Left colon (tissue), 2 donors: ENCODE measurements at places on chromosomes 1 and 21.

- no peak for DNase-seq
Measured at GRCh38 chr1:30174499-30174898, 548.9 kb downstream of the MATN1 start.

- no peak for DNase-seq
Measured at GRCh38 chr1:25815208-25816111, 4.3 kb upstream of the MTFR1L start.

DNA sequence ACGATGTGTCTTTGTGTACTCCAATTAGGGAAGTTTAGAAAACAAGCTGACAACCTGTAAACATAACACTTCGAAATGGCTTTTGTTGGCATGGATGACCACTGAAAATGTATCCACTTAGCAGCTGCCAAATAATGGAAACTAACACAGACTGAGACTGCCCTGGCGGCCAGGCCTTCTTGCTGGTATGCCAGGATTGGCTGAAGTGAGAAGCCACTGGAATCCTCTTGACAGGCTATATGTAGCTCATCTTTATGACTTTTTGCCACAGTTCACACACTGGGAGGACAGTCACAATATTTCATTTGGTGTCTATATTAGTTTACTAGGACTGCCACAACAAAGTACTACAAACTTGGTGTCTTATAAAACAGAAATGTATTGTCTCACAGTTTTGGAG is 12.9 kb upstream of the CTBS start:
- no peak for DNase-seq

DNA sequence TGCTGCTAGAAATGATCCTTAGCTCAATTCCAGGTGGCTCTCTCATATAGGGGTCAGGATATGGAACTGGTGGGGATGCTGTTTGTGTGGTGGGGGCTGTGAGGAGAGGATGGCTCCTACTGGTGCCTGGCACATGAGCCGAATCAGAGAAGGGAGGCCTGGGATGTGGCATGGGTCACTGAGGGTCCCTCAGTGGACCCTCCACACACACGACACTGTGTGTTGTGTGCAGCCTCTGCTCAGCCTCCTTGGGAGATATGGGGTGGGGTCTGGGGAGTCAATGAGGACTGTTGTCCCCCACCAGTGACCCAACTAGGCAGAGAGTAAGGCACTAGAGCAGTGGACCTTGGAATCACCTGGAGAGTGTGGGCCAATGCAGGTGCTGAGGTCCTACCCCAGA is 3.2 kb upstream of the LRRN2 start:
- no peak for DNase-seq

DNA sequence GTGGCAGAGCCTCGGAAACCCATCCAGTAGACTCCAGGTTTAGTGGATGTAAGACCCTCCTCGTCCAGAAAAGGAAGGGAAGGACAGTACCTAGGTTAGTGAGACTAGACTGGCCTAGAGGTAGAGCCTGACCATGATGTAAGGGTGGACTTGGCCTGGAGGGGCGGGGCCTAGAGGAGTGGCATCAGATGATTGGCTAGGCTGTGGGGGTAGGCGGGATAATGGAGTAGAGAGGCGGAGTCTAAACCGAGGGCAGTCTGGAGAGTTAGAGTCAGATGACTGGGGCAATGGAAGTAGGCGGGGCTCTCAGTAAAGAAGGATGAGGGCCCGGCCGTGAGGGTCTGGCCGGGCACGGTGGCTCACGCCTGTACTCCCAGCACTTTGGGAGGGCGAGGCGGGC is 70.1 kb downstream of the EPHB2 start:
- no peak for DNase-seq

- no peak for DNase-seq
Measured at GRCh38 chr1:239930686-239931262, 160.9 kb upstream of the FMN2 start.

DNA sequence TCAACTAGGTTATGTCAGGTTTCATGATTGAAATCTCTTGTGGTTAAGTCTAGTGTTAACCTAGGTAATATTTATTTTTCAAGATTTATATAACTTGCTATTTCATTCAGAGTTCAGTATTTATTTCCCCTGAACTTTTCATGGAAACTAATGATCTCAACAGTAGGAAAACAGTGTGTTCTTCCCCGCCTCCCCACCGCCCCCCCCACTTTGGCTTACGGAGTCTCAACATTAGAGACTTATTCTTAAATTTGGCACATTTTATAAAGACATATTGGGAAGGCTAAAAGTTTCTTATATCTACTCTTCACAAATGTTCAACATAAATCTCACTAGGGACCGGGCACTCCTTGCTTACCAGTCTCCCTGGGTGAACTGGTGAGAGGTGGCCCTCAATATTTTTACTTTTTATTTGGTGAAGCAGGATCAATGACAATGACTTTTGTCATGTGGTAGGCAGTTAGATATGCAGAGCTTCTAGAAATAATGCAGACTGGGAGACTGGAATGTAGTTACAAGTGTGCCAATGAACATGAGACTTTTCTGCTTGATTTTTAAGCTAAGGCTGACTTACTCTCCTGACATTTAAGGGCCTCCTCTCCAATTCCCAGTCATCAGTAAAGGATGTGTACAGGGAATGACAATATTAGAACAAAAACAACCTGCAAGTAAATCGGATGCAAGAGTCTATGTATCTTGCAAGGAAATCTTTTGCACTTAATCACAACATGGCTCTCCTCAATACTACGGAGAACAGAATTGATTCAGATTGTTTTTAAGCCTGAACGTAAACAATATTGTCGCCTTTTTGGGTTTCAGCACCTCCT is 1.7 kb upstream of the MAN1A2 start:
- DNase-seq, result no peak

DNA sequence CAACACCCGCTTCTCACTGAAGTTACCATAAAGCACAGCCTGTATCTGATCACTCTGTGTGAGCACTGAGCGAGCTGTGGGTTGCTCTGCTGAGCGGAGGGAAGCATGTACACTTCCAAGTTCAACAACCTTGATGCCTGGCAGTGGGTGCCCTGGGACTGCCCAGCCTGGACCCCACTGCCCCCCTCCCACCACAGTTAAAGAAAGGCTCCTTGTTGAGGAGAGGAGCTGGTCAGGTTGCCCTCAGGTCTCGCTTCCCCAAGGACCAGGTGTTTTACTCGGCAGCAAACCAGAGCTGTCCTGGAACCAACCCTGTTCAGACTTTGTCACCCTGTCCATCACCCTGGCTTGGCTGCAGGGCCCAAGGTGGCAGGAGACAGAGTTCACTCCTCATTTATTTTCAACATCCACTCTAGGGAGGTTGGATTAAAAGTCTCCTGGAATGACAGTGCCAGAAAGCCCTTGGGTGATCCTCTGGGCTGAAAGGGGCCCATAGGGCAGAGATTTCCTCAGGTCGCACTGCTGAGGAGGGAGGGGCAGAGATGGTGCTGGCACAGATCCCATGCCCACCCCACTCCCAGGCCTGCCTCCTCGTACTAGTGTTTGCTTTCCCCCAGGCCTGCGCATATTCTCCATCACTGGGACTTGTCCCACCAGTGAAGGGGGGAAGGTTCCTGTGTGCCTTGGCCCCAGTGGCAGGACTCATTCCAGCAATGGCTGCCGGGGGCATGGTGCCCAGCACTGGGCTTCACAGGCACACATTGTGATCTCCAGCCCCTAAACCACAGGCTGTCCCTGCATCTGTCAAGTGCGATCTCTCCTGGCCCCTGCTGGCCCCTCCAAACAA is 101.7 kb downstream of the TRABD2B start:
- DNase-seq, result no peak

DNA sequence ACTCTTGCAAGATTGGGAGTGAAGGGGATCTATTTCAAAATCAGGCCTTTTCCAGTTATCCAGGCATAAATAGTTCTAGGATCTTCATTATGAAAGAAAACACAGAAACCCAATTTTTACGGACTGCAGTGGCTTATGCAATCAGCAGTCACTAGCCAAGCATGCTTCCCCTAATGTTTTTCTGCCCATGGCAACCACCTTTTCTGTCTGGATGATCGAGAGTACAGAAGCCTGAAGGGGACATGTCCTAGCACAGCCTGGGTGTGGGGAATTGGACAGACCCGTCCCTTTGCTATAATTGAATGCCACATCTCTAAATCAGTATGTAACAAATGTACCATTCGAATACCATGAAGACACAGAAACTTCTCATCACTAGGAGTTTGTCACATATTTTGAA is 29.8 kb upstream of the NCAM2 start:
- DNase-seq, result no peak

DNA sequence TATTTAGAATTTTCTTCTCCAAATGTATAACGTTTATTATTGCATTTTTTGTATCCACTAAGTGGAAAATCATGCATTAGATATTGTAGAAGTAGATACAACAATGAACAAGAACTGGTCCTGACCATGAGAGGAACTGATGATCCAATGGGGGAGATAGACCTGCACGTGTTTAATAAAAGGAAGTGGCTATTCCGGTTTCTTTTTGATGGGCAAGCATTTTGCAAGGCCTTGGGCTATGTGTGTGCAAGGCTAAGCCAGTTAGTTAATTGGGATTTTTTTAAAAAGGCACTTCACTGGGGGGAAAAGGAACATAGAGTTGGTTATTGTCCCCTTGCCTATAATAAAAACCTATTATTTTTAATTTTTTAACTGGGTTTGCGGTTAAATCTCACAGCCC is 961 bp upstream of the VCAM1 start:
- no peak for DNase-seq

- no peak for DNase-seq
Measured at GRCh38 chr1:66540434-66541032, 6.6 kb downstream of the SGIP1 start.

DNA sequence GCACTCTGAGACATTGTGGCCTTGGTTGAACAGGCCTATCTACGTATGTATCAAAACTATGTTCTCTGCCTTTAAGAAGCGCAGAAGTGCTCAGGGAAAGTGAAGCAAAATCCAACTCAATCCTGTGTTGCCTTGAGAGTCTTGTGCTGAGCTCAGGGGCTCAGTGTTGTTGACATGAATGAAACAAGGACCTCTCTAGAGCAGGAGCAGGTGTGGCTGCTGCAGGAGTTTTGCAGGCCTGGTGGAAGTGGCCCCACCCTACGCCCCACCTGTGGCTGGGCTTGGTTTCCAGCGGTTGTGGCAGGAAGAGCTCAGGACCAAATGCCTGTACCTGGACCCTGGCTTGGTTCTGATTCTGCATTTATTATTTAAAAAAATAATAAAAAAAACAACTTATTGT is 20.9 kb downstream of the CA6 start:
- no peak for DNase-seq

- no peak for DNase-seq
Measured at GRCh38 chr1:48540587-48540986, 68.6 kb upstream of the SPATA6 start.

GRCh38 chr1:12158357-12159092 is 8.3 kb upstream of the TNFRSF1B start:
- no peak for DNase-seq

DNA sequence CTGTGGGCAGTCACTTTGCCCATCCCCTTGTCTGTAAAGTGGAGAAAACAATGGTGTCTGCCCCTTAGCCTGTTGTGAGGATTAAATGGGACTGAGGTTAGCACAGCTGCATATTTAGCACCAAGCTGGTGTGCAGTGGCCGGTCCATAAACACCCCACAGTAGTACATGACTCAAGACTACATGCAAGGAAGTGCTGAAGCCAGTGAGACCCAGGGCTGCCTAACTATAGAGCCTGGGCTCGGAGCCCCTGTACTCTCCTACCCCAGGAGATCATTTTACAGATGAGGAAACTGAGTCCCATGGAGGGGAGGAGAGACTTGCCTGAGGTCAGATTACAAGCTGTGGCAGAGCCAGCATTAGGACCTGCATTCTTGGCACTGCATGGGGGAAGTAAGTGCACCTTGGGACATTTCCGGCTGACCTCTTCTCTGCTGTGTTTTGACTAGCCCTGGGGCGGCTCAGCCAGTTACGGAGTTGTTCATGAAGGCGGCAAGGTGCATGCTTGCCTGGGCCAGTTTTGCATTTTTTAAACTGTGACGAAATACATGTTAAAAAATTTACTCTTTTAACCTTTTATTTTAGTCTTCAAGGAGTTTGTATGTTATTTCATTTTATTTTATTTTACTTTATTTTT is 3.2 kb downstream of the SERINC2 start:
- peak; percentile 41 for DNase-seq

- DNase-seq, result no peak
Measured at GRCh38 chr1:50971748-50972305, 1.8 kb downstream of the CDKN2C start.

- DNase-seq, result no peak
Measured at GRCh38 chr1:234893725-234894630, 234.7 kb downstream of the TOMM20 start.

- no peak for DNase-seq
Measured at GRCh38 chr1:156551869-156552268, 20.5 kb downstream of the IQGAP3 start.

GRCh38 chr1:113147073-113147625 is 74.2 kb downstream of the LRIG2 start:
- DNase-seq, result no peak

- DNase-seq, result no peak
Measured at GRCh38 chr1:184888505-184888904, 85.8 kb downstream of the NIBAN1 start.

DNA sequence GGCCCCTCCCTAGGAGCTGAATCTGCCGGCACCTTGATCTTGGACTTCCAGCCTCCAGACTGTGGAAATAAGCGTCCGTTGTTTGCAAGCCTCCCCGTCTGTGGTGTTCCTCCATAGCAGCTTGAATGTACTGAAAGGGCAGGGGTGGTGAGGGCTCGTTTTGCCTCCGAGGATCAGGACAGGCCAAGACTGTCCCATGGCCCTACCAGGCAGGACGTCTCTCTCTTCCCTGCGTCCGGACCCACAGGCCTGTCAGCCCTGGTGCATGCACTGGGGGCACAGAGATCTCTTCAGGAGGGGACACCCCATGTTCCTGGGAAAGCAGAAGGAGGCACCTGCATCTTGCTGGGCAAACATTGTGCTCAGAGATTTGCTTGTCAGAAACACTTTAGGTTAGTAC is 156.3 kb upstream of the C1orf174 start:
- DNase-seq, result no peak

DNA sequence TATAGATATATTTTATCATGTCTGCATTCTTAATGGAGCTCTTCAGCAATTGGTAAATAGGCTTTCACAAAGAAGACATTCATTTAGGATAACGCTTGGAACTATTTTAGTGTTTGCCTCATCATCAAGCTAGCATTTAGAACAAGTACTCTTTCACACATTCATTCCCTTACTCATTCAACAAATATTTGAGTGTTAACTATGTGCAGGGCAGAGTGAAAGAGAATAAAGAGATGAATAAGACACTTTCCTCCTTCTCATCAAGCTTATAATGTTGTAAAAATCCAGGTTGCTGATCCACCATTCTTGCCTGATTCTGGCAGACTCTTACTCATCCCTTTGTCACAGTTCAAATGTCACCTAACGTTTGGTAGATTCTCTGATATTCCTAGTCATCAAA is 386.3 kb upstream of the BEND5 start:
- no peak for DNase-seq
